Esophagus squamous epithelium (tissue), 5 donors: ENCODE measurements at places on chromosomes 4 and X. TPM values are rescaled to one million over a fixed set of nuclear protein-coding genes. Genes with fewer than 3 reads are reported as not detected.

DNA sequence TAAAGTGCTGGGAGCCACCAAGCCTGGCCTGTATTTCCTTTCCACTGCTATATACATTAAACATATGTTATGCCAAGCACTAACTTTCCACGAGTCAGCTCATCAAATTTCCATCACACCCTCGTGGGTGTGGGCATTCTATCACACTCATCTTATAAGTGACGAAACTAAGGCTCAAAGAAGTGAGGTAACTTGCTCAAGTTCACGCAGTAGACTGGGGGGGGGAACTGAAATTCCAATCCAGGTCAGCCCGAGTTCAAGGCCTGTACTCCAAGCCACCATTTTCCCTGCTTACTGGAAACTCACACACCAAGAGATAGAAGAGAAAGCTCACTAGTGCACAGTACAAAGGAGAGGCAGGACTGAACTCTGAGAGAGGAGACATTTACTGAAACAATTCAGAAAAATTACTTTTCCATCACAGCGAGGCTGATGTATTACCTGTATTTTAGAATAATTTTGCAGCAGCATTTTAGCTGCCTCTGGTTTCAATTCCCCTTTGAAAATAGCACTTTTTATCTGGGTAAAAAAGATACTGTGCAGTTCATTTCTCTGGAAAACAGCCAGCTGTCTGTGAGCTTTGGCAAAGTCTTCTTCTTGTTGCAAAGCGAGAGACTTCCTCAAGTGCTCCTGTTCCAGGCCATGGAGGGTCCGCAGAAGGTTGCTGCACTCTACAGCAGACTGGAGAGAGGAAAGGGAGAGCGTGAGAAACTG, 76.8 kb downstream of the EVC2 start:
- DNase-seq: no peak

DNA sequence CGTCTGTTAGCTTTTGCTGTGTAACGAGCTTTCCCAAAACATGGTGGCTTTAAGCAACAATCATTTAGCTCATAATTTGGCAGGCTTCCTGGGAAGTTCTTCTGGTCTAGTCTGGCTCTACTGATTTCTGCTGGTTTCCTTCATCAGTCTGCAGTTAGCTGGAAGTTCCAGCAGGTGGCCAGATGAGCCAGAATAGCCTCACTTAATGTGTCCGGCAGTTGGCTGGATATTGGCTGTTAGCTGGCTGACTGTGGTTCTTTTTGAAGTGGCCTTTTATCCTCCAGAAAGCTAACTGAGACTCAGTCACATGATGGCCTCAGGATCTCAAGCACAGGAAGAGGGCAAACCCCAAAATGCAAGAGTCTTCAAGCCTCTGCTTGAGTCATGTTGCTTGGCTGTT, 34.9 kb downstream of the FTHL17 start:
- no peak for DNase-seq

- DNase-seq: no peak
Measured at GRCh38 chr4:180203349-180203748, 2039.9 kb upstream of the TENM3 start.

DNA sequence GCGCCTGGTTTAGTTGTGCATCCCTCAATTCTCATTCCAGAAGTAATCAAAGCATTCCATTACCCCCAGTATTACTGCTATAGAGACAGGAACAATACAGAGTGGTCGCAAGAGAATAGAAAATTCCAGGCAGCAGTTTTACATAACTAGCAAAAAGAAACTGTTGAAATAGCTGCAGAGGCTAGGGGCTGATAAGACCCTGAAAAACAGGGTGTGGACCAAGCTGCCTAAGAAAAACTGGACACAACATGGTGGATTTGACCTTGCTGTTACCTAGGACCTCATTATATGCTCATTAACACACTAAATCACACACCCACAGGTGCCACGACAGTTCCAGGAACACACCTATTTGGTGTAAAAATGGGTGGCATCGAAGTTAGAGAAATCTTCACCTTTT, 15.4 kb downstream of the EPGN start:
- no peak for DNase-seq

The SMARCA1 gene
- total RNA-seq: 18.8 TPM
